Esophagus squamous epithelium (tissue), 5 donors: ENCODE measurements at places on chromosomes 12 and 14.

DNA sequence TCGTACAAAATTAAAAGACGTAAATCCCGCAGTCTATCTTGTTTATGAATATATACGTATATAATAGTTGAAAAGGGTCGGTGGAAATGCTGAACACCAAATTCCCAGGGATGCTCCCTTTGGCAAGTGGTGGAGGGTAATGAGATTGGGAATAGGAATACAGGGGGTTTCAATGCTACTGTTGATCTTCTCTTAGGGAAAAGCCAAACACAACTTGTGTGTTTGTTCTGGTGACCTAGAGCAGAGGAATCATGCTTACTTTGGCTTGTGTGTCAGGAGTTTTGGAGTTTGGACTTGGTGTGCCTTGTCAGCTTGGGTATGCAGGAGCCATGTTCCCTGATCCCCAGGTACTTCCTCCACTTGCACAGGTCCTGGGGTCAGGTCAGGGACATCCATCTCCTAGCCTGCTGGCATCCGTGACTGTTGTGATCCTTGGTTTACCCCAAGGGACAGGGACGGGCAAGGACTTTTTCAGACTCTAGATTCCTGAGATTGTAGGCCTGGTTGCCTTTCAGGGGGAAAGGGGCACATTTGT, 4.1 kb downstream of the SLC10A1 start:
- no peak for DNase-seq

GRCh38 chr14:34113005-34113511, 162.2 kb upstream of the EGLN3 start:
- no peak for DNase-seq

GRCh38 chr12:1922985-1923384, 4.5 kb upstream of the CACNA2D4 start:
- no peak for DNase-seq

- no peak for DNase-seq
Observed at GRCh38 chr12:130247634-130248237, 85.5 kb downstream of the FZD10 start.

GRCh38 chr14:95515080-95515489, 1.4 kb downstream of the SYNE3 start:
- no peak for DNase-seq

DNA sequence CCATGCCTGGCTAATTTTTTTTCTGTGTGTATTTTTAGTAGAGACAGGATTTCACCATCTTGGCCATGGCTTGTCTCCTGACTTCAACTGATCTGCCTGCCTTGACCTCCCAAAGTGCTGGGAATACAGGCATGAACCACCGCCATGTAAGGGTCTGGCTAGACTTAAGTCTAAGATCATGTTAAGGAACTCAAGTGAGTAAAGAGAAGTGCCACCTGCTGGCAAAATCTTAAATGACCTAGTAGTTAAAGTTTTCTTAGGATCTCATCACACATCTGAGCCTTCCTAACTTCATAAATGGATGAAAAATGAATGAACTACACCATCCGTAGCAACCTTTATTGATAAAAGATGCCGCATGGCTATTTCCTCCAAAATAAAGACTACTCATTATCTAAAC, 1.7 kb upstream of the C12orf56 start:
- no peak for DNase-seq

DNA sequence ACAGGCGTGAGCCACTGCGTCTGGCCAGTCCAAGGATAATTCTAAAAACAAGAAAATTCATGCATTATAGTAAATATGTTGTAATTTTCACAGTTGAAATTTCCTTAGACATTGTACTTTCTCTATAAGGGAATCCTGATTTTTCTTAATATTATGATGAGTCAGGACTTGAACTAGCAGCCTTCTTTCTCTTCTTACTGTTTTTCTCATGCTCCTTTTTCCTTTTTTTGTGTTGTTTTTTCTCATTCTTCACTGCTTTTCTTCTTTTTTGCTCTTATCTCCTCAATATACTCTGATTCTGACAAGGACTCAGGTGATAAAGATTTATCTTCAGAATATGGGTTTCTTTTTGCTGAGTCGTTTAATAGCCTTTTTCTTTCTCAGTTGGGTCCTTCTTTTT, 117.7 kb downstream of the LMNTD1 start:
- no peak for DNase-seq

- DNase-seq, result no peak
Observed at GRCh38 chr14:55891692-55892091, 226.5 kb upstream of the PELI2 start.

DNA sequence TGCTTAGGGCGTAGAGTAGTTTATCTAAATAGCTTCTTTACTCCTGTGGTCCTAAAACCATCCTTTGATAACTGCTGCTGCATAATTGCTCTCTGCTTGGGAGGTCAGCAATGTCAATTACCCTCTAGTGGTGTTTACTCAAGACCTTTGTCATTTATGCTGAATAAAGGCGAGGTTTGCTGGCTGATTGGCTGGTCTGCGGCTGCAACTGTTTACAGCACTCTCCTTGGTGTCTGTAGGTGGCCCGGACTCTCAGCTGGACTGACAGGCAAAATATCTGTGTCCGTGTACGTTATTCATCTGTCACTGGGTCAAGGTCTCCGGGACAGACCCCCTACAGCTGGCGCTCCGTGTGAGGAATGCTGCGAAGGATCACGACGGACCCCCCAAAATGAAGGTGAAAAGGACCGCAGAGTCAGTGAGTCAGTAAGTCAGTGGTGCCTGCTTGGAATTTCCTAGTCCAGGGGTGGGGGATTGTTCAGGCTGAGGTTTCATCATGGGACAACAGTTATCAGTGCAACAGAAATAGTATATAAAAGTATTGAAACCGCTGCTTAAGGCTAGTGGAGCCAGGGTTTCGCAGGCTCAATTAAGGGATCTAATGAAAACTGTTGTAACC, 253.3 kb upstream of the DIO2 start:
- DNase-seq, result no peak

DNA sequence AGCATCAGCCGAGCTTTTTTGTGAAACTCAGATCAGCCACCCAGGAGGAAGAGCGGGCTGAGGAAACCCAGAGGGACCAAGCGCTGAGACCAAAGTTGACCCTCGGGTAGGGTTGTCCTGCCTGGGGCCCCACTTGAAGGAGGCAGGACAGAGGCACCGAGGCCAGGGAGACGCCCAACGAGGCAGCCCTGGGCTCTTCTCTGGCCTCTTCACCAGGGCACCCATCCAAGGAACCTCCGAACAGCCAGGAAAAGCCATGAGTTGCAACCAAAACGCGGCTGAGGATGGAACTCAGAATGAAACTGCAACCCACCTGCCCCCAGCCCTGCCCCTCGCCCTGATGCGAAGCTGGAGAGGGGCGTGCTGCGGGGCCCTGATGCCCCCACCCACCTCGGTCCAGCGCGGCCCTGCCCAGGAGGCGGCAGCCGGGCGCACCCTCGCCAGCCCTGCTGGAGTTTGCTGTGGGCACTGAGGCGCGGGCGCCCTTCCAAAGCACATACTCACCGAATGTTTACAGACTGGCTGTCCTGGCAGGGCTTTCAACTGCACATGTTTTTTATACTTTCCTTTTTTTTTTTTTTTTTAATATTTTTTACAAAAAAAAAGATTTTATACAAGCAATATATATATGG, 41.9 kb downstream of the JDP2 start:
- DNase-seq, result no peak

DNA sequence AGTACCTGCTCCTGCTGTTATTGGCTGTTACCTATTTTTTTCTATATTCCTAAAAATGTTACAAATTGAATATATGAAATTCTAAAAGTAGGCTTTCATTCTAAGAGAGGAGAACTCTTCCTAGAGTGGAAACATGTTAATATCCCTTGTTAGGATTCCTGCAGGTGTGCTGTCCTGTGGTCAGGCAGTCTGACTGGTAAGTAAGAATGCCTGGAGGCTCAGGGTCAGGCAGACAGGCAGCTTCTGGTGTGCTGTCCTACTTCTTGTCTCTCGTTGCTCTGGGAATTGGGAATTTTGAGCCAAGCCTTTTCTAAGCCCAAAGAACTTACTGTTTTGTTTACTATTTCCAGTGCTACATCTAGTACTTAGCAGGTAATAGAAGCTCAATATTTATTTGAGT, 10.3 kb downstream of the PPHLN1 start:
- DNase-seq, result no peak

DNA sequence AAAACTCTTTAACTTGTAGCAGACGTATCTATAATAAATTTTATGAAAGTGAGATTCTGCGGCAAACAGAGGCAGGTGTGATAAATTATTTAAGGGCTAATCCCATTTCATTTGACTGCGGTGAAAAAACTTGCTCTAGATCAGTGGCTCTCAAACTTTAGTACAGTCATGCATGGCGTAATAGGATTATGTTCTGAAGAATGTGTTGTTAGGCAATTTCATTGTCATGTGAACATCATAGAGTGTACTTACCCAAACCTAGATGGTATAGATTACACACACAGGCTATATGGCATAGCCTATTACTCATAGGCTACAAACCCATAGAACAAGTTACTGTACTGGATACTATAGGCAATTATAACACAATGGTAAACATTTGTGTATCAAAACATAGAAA, 83.7 kb downstream of the HEATR5A start:
- no peak for DNase-seq

- no peak for DNase-seq
Observed at GRCh38 chr12:55717011-55718007, 1.5 kb downstream of the BLOC1S1 start.

- no peak for DNase-seq
Observed at GRCh38 chr12:113065126-113066007, 8.8 kb downstream of the DTX1 start.

DNA sequence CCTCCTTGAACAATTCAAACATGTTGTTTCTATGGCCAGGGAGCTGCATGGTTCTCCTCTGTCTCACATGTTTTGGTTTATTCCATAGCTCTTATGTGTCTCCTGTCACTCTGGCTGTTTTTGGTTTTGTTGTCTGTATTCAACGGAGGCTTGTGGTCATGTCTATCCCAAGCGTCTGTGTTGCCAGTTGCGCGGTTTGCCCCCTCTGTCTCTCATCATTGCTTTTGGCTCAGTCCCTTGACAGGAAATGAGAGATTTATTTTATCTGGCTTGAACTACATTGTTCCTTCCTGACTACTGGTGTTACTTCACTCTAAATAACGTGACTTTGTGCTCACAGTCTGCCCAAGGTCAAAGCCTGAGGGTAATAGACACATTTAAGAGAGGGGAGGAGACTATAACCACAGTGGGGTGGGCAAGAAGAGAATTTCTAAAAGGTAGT, 96.4 kb upstream of the SOX5 start:
- no peak for DNase-seq

- DNase-seq, result no peak
Observed at GRCh38 chr14:20583908-20584307, 3.9 kb downstream of the RNASE11 start.

DNA sequence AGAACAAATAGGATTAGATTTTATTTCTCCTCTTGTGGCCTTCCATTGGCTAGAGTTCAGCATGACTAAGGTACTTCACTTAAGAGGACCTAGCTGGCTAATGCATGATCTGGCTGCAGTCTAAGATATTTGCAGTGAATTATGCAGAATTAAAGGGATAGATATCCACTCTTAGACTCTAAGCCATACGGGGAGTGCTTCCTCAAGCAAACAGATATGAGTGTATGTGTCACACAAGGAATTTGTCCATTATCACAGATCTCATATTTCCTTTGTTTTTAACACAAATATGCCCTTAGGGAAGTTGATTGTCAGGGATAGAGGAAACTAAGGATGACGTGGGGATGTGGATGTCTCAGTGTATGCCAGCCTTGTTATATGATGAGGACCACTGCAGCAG, 88.1 kb upstream of the DHRS4 start:
- DNase-seq, result no peak

DNA sequence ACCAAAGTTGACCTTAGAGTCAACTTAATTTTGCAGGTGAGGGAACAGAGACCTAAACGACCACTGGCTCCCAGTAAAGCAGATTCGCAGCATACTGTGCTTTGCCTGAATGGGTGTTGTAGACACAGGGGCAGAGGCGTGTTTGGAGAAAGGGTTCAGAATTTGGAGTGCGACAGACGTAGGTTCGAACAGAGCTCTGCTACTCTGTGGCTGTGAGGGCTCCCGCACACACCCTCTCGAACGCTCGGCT, 243 bp upstream of the TOMM20L start:
- no peak for DNase-seq

DNA sequence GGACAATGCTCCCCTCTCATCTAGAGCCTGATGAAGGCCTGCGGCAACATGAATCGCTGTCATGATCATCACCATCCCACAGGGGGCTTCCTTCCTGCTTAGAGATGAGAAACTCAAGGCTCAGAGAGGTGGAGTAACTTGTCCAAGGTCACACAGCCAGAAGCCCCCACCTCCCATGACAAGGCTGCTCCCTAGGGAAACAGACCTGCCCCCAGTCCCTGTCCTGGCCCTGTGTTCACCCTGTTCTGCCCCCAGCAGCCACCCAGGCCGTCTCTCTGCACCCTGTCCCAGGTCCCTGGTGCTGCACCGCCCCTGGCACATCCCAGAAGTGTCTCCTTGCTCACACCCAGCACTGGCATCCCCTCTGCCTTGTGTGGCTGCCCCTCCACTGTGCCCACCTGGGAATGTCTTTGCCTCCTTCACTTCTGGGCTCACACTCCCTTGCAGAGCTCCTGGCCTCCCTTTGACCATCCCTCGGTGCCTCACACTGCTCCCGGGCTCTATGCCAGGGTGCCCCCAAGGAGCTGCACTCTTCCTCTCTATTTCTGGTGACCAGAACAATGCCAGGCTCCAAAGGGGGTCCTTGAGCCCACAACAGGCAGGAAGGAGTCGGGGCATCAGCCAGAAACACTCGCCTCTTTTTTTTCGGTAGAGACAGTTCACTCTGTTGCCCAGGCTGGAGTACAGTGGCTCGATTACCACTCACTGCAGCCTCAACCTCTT, 70.5 kb downstream of the BCL11B start:
- no peak for DNase-seq

- DNase-seq, result no peak
Observed at GRCh38 chr12:116856729-116857128, 24.5 kb downstream of the HRK start.

- DNase-seq, result no peak
Observed at GRCh38 chr14:68444449-68445168, 348.3 kb downstream of the ZFP36L1 start.

GRCh38 chr14:101185073-101185835, 281.7 kb upstream of the RTL1 start:
- no peak for DNase-seq

- DNase-seq, result no peak
Observed at GRCh38 chr14:36617824-36618223, 35.4 kb upstream of the NKX2-8 start.

DNA sequence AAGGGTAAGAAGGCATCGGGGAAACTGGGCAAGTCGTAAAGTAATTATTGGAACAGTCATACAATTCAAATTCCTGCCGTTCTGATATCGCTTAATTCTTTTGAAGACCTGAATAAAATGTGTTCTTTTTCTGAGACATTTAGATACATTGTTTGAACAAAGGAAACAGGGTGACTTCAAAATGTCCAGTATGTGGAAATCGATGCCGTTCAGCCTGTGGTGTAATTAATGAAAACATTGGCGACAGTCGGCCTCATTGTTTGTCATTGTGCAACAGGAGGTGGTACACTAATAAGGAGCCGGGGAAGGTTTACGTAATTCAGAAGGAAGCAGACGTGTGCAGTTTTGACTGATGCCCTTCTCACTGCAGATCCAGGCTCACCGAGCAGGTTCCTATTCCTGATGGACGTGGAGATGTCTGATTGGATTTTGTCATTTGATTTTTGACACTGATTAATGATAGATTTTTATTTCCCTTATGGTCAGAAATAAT, 92.7 kb downstream of the BORCS5 start:
- no peak for DNase-seq

- DNase-seq, result no peak
Observed at GRCh38 chr14:61472801-61473376, 151.5 kb downstream of the PRKCH start.
